Stimulated activated CD8-positive, alpha-beta memory T cell treated with anti-CD3 and anti-CD28 coated beads, Interleukin-15, amount 100 ng/mL, for 1 hour (primary cell): ENCODE measurements at places on chromosomes 7 and 10.

DNA sequence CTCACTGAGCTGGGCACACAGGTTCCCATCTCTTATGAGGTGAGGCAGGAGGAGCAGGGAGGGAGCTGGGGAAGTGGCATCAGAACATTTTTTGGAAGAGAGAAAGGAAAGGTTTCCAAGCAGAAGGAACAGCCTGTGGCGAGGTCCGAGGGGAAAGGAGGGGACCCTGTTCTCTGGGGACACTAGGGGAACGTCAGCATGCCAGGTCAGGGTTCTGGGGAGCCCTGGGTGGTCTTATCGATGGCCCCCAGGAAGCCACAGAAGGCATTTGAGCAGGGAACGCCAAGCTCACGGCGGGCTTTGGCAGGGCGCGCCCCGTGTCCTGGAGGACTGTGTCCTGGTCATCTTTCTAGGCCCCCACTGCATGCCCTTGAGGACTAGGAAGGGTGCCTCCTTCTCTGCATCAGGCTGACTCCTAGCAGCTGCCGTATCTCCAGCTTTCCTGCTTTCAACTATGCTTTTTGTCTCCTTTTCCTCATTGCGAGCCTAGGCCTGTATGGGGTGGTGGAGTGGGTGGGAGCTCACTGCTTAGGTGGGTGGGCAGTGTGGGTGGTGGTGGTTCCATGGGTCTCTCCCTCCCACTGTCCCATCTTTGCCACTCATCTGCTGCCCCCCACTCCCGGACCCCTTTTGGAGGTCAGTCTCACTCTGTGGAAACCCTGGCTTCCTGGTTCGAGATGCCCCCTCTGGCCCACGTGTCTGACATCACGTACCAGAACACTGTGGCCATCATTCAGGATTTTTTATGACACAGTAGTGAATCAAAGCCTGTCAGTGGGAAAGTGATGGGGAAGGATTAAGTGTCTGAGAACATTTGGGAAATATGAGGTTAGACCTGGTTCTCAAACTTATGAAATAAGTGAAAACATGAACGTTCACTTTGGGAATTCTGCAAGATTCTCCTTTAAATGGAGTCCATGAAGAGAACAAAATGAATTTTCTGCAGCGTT is 89.1 kb downstream of the CUX1 start:
- no peak for DNase-seq

DNA sequence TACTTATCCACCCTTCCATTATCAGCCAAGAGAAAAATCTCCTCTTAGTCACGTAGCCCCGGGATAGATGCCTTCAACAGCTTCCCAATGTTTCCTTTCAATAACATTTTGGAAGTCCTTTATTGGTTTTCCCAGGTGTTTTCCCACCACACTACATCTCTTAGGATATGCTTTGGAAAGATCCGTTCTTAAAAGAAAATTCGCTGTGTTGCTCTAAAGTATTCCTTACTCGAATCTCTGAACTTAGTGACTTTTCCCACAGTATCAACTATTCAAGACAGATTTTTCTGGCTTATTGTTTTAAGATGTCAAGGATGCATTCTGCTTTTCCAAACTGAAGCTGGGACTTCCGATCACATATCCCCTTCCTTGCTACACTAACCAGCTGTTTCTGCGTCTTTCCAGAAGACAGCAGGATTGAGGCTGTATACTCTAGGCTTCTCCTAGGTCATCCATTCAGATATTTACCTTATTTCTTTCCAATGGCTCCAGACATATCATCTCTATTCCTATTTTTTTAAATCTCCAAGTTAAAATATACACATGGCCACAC is 36.5 kb upstream of the SVIL start:
- no peak for DNase-seq

DNA sequence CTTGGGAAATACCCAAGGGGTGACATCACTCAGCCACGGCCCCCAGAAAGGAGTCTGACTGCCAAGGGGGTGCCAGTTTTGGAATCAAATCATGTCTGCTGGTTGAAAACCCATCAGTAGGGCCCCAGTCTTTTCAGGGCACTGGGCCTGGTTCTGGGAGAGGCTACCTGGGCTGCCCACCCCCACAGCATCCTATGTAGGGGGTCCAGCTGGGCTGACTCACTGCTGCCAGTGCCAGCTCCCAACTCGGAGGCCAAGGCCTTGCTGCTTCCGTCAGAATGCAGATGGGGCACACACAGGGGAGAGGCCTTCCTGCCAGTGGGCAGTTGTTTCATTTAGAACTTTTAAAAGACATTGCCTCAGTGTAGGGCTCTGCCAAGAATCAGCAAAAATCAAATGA is 39.5 kb upstream of the DMBT1 start:
- no peak for DNase-seq

GRCh38 chr7:100626055-100626454 is 13.7 kb downstream of the MOSPD3 start:
- no peak for DNase-seq

DNA sequence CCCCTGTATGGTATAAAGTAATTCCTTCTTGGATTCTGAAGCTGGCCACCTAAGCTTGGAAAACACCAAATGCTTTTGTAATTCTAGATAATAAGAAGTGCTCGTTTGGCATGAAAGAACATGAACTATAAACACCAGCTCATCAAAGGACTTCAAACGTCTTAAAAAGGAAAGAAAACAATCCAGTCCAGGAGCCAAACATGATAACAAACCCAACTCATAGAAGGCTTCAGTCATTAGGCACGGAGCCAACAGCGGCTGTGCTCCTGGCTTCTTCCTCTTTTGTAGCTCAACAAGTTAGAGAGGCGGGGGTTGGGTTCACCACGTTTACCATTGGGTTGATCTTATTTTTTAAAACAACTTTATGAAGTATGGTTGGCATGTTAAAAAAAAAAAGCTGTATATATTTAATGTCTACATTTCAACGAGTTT is 56.4 kb upstream of the ECHDC3 start:
- no peak for DNase-seq

- DNase-seq: no peak
Observed at GRCh38 chr7:140398821-140399220, 491 bp upstream of the SLC37A3 start.
